ENCODE measurements at places on chromosomes 1 and 21.

DNA sequence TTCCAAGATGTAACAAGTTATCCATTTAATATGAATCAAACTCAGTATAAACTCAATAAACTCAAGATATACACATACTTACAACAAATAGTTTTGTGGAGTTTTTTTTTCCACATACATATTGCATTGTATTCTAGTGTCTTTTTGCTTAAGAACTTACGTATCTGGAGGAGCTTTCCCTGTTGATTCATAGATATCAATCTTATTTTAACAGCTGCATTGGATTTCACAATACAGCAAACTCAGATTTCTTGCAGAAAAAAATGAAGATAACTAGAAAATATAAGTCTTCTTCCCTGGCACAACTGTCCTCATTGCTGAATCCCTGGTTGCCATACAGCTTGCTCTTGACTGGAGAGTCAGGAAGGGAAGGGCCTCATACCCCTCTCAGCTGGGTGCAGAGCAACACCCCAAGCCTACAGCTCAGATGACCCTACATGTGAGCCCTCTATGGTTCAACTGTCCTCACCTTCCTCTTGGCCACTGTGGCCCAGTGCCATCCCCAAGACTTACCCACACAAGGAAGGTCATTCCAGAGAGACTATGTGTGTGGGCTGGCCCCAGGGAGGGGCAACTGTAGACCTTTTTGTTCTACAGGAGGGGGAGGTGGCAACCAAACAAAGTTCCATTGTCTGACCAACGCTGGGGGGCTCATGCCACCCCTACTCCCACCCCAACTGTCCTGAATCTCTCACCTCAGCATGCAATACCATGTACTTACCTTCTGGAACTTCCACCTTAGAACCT lies 1.7 kb downstream of the MPZ start:
- no peak for DNase-seq

- no peak for DNase-seq
These were observed 79.5 kb downstream of the SDCCAG8 start for GRCh38 chr1:243335292-243335691.

GRCh38 chr1:229535230-229535629 lies 23.3 kb downstream of the ABCB10 start:
- no peak for DNase-seq

DNA sequence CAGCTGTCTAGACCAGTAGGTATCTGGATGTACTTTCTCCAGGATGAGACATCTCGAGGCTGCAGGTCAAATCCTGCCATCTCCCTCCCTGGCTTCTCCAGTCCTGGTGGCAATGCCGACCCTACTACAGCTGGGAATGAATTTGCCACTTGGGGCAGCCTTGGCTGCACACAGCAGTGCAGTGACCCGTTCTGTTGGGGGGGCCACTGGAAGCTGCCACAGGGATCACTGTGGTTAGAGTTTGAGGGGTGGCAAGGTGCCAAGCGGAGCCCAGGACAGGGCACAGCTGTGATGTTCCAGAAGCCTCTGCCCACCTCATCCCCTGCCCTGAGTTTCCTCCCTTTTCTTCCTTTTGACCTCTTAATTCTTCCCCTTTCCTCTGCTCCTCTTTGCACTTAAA lies 17.1 kb downstream of the COL6A2 start:
- DNase-seq: no peak

- peak; percentile 11 for DNase-seq
These were observed 10.6 kb downstream of the COL16A1 start for GRCh38 chr1:31693231-31693630.

- DNase-seq: no peak
These were observed 111.5 kb downstream of the CNIH3 start for GRCh38 chr1:224727351-224728289.

DNA sequence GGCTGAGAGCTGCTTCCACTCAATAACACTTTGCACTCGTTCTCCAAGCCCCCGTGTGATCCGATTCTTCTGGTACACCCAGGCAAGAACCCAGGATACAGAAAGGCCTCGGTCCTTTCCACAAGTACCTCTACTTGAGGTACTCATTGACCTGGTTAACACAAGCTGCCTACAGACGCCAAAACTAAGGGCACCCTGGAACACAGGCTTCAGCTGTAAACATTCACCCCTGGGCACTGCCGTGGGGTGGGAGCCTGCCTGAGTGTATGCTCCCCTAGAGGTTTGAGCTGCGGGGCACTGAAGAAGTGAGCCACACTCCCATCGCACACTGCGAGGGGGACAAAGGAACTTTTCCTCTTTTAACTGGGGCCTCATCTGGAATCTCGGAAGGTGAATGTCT lies 30.5 kb downstream of the LRRC3 start:
- DNase-seq: no peak

DNA sequence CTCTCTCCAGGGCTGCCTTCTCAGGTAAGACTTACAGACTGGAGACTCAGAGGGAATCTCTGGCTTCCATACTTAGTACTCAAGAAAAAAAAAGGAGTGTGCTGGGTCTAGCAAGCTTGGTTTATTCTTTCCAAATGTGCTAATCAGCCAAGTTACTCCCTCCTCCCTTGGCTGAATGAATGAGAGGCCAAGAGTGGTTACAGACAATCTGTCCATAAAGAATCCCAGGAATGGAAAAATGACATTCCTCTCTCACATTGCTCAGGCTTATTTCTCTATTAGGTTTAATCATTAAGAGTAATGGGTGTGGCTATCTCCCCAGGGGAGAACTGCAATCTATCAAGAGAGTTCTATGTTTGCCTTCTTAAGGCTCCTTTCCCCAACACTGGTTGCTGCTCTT lies 547.3 kb upstream of the PLXNA2 start:
- no peak for DNase-seq

DNA sequence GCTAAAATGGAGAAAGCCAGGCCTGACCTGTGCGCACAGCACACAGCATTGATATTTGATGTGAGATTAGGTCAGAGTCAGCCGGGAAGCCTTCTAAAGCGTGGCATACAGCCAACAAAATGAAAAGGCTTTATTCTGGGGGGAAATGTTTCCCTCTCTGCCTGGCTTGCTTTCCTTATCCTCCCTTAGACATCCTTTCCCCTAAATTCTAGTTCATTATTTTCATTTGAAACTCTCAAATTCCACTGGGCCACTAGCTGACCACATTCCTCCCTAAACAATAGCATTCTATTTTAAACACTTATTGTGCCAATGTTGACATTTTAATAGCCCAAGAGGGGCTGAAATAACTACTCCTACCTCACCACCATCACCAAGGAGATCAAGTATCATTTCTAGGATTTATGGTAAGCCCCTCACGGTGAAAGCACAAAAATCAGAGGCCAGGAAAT lies 49.4 kb downstream of the LEPR start:
- peak; percentile 66 for DNase-seq

DNA sequence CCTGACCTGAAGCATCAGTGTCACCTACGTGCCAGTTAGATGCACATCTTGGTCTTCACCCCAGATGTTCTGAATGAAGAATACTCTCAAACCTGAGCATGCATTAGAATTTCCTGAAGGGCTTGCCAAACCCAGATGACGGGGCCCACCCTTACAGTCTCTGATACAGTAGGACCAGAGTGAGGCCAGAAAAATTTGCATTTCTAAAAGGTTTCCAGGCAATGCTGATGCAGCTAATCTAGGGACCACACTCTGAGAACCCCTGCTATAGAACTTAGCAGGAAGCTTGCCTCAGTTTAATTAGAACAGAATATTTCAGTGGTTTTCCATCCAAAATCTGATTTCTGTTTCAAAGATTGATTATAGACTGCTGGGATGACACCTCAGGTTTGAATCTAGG lies 9.9 kb upstream of the CTBS start:
- DNase-seq: no peak

- peak; percentile 67 for DNase-seq
These were observed 6.2 kb downstream of the SLC2A1 start for GRCh38 chr1:42952303-42953001.

DNA sequence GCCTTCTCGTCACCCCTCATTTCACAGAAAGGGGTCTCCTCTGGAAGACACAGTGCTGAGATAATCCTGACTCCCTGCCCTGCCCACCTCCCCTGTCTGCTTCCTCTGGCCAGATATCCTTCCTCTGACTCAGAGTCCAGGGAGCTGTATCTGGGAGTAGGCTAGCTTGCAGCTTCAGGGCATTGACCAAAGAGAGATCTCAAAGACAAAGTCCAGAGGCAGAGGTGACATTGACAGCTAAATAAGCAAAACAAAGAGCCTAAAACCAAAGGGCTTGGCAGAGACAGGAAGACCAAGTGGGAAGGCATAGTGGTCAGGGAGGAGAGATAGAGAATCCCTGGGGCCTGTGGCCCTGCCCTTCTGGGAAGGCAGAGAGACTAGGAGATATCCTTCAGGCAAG lies 64.9 kb downstream of the TNR start:
- no peak for DNase-seq

DNA sequence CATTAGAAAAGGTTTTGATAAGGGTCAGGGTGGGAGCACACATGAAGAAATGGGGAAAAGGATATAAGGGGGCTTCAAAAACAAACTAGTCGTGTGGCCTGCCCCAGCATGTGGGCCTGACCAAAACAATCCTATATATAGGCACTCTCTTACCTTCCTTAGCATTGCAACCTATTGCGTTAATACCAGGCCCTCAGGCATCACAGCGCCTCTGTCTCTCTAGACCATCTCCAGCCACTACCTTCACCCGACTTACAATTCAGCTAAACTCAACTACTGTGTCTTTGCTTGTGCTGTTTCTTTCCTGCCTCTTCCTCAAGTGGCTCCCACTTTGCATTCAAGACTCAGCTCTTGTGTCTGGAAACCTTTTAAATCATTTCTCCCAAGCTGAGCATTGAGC lies 47.0 kb upstream of the GJA5 start:
- DNase-seq: no peak

- DNase-seq: peak; percentile 99
These were observed 149.3 kb downstream of the TGFB2 start for GRCh38 chr1:218494449-218494852.

DNA sequence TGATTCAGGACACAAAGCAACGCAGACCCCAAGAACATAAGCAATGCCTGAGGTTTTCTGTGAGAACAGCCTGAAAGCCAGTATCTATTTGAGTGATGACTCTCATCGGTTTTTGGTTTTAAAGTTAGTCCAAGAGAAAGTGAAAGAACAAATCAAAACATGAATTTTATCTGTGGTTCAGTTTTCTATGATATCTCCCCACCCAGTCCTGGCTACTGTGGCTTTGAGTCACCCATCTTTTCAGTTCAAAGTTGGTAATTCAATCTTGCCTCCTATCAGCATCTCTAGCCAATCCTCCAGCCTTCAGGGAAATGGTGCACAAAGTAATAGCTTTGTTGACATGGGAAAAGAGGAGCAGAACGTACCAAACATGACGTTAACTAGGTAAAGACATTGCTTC lies 40.5 kb upstream of the KRTAP19-8 start:
- no peak for DNase-seq

GRCh38 chr1:223246476-223247112 lies 103.5 kb upstream of the TLR5 start:
- DNase-seq: no peak

DNA sequence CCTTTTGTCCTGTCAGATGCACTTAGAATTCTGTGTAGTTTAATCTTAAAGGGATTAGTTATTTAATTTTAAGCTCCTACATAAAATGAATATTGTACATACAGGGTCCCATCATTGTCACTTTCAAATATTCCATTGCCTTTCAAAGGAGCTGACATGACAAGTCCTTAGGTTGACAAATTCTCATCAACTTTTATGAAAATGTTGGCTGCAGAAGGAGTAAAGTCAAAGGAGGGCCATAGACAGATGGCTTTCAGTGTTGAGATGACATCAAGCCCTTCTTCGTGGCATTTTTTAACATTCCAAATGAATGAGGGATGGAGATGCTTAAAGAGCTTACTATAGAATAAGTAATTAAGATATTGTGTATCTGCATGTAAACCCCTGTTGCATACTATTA lies 15.4 kb downstream of the NFIA start:
- no peak for DNase-seq

- no peak for DNase-seq
These were observed 1015.4 kb upstream of the ADGRL4 start for GRCh38 chr1:80021891-80022290.

DNA sequence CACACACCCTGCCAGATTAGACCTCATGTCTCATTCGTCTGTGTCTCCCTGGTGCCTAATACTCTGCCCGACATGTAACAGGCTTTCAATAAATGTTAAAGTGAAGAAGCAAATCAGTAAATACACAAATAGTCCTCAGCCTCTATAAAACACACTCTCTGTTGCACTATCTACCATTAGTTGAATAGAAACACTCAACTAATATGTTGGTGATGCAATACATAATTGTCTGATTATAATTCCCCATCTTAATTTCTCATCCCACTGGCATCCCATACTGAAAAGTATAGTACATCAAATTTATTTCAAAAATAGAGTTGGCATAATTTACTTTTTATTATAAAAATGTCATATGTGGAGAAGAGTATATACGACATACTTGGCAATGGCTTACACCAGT lies 162.4 kb downstream of the PAPPA2 start:
- DNase-seq: no peak

- no peak for DNase-seq
These were observed 16.2 kb upstream of the MYBPHL start for GRCh38 chr1:109322974-109323373.

GRCh38 chr1:96510391-96510790 lies 211.2 kb upstream of the PTBP2 start:
- no peak for DNase-seq

GRCh38 chr1:238129677-238130076 lies 239.0 kb upstream of the ZP4 start:
- no peak for DNase-seq

GRCh38 chr1:110893908-110894490 lies 21.1 kb downstream of the CD53 start:
- DNase-seq: no peak

DNA sequence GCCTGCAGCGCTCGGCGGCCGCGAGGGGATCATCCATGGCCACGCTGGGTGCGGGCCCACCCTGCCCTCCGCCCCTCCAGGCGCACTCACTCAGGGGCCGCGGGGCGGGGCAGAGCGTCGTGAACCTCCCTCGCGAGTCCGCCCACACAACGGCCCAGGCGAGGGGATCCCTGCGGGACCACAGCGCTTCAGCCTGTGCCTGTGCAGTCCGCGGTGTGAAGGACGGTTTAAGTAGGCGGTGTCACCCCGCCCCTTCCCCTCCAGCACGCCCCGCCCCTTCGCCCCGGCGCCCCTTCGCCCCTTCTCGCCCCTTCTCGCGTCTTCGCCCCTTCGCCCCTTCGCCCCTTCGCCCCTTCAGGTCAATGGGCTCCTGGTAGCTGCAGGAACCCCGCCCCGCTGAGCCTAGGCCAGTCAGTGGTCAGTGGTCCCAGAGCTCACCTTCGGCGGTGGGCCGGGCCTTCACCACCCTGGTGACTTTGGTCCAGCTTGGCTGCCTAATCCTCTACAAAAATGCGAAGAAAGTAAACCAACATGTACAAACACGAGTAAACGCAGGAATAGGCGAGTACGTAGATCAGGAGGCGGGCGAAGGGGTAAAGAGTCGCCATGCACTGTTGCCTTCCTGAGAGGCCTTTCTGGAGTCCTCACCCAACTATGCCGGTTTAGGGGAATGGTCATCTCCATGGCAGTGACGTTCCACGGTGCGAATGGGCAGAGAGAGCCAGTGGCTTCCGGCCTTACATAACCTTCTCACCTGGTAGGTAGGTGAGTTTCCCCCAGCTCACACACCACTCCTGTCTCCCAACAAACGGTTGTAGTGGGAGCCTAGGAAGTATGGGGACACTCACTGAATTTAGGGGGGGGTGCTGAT lies 19.6 kb upstream of the DMRTB1 start:
- no peak for DNase-seq
